ENCODE measurements at places on chromosomes 4 and X.
A peak's percentile ranks its signal among the peaks of the same experiment; 100 is the strongest.

GRCh38 chr4:116705466-116705865, 379.9 kb downstream of the TRAM1L1 start:
- no peak for DNase-seq

- no peak for DNase-seq
These were observed 5.7 kb downstream of the CBLL2 start for GRCh38 chrX:22278375-22278774.

DNA sequence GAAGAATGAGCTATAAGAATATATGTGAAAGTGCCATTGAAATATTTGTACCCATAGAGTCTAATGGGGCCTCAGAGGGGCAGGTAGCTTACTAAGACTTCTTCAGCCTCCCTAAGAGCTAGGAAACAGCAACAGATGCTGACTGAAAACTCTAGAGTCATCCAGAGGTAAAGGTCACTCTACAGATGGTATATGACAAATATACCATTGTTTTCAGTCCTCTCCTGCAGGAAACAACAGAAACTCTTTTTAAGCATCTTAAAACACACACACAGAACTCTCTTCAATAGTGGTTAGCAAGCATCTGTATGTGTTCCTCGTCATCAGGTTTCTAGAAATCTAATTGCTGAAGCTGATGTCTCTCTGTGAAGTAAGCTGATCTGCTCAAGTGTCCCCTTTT, 313.8 kb upstream of the GATB start:
- no peak for DNase-seq

- no peak for DNase-seq
These were observed 156.5 kb upstream of the PJA1 start for GRCh38 chrX:69321789-69322188.

- DNase-seq = no peak
These were observed 20.5 kb downstream of the SLC25A5 start for GRCh38 chrX:119488749-119489148.

DNA sequence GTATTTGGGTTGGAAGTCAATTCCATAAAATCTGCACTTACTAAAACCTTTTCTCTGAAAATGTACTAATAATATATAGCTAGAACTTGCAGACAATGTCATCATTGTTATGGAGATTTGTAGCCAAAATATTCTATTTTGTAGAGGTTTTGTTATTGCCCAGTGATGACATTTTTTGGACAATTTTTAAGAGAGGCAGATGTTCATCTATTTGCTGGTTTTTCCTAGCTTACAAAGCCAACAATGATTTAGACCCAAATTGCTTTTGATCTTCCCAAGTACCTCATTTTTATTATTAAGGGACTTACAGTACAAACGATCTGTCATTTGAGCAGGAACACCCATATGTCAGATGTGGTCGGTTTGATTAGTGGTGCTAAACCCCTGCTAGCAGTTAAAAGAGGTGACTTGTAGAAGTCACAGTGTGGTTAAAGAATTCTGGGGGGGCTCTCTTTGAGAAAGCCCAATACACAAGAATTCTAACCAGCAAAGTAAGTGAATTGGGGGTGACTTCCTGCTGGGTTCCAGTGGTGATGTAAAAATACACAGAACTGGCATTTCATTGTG, 136.2 kb downstream of the KIT start:
- DNase-seq = no peak

DNA sequence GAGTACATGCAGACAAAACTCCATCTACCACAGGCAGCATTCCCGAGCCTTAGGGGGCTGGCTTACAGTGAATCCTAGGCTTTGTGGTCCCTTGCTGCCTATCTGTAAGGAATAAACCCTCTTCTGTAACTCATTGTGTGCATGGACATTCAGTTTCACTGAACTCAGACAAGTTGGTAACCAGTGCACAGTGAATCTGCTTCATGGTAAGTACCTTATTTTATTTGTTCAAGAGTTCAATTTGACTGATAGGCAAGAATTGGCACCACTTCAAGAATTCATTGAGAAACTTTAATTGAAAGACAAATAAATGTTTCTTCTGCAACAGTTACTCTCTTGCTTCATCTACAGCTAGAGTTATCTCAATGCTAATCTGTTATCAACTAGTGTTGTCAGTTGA, 57.2 kb upstream of the PRRG1 start:
- no peak for DNase-seq

GRCh38 chr4:153127760-153128494, 76.3 kb upstream of the TRIM2 start:
- peak; percentile 75 for DNase-seq

GRCh38 chrX:9995855-9996339, 28.7 kb downstream of the CLDN34 start:
- DNase-seq = peak; percentile 69

DNA sequence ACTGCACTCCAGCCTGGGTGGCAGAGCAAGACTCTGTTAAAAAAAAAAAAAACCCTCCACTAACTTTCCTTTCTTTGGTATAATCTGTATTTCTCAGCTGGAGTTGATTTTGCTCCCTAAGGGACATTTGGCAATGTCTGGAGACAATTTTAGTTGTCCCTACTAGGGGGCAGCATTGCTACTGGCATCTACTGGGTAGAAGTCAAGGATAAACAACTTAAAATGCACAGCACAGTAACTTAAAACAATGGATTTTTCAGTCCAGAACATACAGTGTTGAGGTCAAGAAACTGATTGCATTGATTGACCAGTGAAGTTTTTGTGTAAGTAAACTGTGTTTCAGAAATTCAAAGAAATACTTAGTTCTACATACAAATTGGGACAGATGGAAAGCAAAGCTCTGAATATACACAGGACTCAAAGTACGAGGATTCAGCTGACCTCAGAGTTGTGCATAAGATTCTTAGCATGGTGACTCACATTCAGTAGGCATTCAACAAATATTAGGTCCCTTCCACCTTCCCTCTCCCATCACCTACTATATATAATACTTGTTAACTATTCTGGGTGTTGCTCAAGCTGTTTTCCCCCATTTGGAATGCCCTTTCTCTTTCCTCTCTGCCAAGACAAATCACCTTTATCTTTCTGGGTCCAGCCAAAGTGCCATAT, 8.8 kb downstream of the DDX53 start:
- no peak for DNase-seq

DNA sequence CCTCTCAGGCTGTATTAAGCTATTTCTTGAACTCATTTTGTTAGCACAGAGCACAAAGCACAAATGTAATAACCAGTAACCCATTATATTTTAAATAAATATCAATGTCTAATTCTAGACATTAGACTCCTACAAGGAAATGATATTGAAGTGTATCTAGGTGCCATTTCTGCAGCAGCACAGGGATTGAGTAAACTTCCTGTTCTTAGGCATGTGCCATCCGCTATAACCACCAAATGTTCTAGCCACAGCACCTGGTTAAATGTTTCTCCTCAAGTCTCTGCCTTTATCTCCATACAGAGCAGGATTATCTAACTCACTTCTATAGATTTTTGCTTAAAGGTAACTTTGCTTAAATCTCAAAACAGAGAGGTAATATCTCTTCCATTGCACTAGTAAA, 51.4 kb downstream of the SGMS2 start:
- no peak for DNase-seq

DNA sequence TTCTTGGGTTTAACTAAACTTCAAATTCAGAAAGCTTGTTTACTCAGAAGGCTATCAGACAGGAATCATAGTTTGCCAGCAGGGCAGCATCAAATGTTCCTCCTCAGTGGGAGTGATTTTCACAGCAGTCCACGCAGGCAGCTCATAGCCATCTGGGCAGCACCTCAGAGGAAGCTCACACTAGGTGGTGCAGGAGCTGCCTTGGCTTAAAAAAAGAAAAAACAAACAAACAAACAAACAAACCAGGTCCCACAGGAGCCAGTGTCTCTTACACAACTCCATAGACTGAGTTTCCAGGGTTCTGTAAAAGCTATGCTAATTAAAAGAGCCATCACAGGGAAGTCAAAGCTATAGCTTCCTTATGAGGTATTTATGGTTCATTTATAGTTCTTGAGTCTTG, 10.5 kb upstream of the KLHL5 start:
- DNase-seq = no peak

DNA sequence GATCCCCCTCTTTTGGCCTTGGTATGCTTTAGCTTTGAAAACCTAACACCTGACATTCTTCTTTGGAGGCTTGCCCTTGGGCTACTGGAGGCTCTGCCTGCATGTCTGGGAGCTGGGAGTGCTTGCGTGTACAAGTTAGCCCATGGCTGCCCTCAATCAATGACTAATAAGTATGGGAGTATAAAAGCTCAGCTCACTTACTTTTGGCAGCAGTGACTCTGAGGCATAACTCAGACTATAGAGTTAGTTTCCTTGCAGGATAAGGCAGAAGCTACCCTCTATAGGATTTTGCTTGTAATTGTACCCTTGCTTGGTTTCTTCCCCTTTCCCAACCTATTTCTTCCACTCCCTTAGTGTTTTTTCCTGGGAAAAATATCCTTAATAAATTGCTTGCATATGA, 247.9 kb downstream of the PPP1R2C start:
- DNase-seq = no peak

DNA sequence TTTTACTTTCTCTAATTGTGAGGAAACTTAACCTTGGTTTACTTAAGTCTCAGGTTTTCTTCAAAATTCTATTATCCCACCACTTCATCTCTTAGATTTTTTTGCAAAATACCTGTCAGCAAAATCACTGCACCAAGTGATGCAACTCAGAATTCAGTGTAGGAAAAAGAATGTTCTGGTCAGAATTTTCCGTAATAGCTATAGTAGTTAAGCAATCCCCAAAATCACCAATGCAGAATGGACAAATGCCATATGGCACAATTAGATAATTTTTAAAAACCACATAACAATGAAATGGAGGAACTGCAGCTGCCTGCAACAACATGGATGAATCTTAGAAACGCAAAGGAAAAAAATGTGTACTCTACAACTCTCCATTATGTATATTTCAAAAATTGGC, 373.1 kb downstream of the NAF1 start:
- DNase-seq = no peak

DNA sequence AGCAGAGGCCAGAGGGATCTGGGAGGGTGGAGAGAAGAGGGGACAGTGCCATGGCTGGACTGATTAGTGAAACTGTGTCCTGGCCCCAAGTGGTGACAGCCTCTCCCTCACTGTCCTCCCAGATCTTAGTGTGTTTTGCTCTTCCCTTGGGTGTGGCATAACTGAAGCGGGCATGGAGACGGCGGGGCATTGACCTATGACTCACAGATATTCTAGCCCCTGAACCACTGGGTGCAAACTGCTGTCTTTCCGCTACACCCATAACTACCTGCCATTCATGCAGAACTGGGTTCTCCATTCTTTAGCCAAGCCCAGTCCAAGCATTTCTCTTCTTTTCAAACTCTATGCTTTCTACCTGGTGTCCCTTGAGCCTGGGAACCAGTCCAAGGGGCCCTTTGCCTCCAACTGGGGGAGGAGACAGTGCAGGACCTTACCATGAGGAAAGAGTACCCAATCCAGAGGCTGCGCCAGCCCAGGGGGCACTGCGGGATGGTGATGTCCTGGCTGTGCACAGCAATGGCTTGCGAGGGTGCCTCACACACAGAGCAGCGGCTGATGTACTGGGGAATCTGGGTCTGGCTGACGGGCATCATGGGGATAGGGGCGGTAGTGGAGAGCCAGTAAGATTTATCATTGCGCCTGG, 67.6 kb downstream of the ATG4A start:
- DNase-seq = no peak

GRCh38 chr4:122142687-122143086, 9.4 kb upstream of the BLTP1 start:
- DNase-seq = no peak

DNA sequence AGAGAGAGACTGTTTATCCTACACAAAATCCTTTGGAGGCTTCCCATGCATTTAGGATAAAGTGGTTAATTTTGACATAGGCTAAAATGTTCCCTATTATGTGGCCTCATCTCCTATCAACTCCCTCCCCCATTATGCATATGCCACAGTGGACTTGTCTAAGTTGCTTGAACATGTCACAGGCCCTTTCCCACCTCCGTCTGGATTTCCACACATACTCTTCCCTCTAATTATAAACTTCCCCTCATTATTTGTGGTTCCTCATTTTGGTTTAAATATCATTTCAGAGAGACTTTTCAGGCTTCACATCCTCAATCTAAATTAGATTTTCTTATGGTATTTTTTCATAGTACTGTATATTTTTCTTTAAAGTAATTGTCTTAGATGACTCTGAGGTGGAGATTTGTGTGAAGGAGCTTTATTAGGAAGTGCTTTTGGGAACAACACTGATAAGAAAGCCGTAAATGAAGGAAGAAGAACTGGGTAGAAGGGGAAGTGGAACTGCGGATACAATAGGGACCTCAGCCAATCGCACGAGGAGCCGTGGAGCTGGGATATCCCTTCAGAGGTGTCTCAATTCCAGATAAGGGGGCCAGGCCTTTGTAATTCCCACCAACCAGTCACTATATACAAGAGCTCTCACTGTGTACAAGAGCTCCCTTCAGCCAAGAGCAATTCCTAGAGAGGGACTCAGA, 7.9 kb downstream of the C4orf17 start:
- no peak for DNase-seq

DNA sequence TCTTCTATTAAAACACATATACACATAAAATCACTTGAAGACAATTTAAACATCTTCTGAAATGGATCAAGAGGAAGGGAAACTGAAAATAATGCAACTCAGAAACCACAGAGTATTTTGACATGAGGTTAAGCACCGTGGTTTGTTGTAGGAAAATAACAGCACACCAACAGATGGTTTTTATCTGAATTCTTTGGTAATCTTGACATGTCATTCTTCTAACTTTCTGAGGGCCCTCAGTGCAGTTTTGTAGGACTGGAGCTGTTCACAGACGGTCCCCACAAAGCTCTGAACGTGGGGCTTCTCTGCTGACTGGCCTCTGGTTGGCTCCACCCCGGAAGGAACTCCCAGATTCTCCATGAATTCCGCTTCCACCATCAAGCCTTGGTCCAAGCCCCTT, 16.0 kb upstream of the TLR8 start:
- DNase-seq = no peak

- no peak for DNase-seq
These were observed 4.9 kb downstream of the ENPEP start for GRCh38 chr4:110480746-110481271.

DNA sequence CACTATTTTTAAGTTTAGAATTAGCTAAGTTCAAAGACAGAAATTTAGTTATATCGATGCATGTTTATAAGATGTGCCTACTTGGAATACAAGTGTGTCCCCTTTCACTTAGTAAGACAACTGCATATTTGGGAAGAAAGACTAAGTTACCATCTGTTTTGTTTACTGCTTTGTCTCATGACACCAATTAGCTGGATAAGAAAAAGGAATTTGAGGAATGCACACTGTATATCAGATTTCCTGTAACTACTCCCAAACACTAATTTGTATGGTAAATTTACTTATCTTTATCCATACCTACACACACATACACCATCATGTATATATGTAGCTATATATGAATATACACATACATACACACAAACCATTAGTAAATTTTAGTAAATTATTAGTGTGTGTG, 1442.8 kb upstream of the IGFBP7 start:
- no peak for DNase-seq

Data from stimulated activated CD8-positive, alpha-beta memory T cell treated with anti-CD3 and anti-CD28 coated beads, Interleukin-4, amount 100 ng/mL, for 1 hour (primary cell).